ENCODE measurements at places on chromosomes 5 and 9.
A peak's percentile ranks its signal among the peaks of the same experiment; 100 is the strongest.

DNA sequence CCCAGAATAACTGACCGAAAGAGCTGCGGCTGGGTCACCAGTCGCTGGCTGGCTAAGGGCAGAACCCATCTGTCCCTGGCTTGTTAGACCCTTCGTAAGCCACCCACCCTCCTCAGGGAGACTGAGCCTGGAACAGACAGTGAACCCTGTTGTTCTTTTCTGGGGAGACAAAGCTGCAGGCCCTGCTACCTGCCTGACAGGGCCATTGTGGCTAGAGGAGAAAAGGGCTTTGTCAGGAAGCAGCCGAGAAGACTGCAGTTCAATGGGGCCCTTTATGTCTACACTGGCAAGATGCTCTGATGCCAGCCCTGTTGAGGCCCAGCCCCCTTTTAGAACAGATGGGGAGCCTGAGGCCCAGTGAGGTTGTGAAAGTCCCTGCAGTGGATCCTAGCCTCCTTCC, 3.7 kb upstream of the NIPAL4 start:
- DNase-seq, result no peak

- peak; percentile 17 for DNase-seq
Measured at GRCh38 chr5:159441441-159441840, 111.2 kb upstream of the IL12B start.

- DNase-seq, result no peak
Measured at GRCh38 chr5:115274584-115274983, 11.9 kb upstream of the PGGT1B start.

DNA sequence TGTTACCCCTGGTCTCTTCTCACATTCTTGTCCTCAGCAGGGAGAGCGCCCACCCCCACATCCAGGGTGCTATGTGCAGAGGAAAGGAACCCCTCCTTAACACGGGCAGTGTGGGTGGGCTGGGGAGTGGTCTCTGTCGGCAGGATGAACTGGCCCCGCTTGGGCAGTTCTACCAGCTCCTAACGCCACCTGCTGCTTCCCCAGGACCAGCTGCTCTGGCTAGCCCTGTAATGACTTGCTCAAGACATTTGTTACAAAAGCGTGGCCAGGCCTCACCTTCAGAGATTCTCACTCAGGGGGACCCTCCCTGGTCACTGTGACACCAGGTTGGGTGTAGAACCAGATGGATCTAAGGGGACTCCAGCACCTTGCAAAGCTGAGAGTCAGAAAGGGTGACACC, 82.4 kb downstream of the HMCN2 start:
- peak; percentile 46 for DNase-seq

DNA sequence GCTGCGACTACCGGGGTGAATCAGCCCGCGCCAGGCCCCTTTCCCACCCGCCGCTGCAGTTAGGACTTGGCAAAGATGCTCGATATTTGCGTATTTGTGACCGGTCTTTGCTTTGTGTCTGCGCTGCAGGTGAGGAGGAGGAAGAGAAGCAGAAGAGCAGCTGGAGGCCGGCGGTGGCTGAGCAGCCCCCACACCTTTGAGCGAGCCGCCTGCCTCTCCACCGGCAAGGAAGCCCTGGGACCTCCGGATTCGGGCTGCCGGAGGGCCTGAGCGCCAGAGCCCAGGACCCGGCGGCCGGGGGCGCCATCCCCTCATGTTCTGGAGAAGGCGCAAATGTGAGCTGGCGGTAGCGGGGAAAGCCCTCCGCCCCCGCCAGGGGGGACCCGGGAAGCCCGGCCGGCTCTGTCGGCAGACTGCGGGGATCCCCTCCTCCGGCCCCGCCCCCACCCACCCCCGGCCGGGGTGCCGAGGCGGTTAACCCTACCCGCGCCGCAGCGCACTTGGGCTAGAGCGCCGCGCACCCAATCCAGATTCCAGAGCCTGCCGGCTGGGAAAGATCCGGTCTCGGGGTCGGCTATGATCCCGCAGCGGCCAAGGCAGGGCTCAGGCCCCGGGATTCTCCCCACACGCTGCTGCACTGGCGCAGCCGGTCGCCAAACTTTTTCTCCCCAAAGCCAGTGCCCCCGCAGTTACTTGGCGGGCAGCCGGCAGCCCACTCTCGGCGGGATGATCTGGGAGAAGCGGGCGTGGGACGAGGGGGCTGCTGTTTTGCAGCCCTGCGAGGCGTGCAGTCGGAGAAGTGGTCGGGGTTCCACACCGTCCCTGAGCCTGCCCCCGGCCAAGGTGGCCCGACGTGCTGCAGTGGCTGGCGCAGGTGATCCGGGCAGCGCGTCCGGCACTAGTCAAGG, 800 bp upstream of the KCNN2 start:
- DNase-seq, result no peak

GRCh38 chr9:33638391-33638915, 114.4 kb downstream of the ANKRD18B start:
- DNase-seq, result no peak

DNA sequence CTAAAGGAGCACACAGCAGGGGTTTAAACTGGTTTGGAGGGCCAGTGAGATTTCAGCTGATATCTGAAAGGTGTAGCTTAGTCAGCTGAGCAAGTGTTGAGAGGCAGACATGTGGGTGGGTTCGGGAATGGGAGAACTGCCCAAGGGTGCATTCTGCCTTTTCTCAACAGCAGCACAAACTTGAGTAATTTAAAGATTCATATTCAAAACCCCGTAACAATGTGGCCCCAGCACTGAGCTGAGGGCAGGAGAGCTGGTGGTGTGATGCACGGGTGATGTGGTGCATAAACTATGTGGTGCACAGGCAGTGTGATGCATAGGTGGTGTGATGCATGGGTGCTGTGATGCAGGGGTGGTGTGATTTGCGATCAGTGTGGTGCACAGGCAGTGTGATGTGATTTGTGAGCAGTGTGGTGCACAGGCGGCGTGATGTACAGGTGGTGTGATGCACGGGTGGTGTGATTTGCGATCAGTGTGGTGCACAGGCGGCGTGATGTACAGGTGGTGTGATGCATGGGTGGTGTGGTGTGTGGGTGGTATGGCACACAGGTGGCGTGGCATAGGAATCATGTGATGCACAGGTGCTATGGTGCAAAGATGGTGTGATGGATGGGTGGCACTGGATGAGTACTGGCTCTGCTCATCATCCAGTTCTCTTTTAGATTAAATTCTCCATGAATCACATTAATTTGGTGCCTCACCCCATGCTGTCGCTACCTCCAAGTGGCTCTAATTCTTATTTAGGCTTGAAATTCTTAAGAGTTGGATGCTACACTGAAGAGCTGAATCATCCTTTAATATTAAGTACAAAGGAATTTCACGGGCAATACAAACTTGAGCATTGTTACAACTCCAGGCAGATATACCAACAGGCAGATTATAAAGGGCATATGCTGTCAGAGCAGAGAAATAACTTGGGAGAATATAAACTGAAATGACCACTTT, 53.6 kb downstream of the DAP start:
- no peak for DNase-seq

GRCh38 chr9:129381481-129381957, 203.5 kb upstream of the IER5L start:
- DNase-seq, result no peak

DNA sequence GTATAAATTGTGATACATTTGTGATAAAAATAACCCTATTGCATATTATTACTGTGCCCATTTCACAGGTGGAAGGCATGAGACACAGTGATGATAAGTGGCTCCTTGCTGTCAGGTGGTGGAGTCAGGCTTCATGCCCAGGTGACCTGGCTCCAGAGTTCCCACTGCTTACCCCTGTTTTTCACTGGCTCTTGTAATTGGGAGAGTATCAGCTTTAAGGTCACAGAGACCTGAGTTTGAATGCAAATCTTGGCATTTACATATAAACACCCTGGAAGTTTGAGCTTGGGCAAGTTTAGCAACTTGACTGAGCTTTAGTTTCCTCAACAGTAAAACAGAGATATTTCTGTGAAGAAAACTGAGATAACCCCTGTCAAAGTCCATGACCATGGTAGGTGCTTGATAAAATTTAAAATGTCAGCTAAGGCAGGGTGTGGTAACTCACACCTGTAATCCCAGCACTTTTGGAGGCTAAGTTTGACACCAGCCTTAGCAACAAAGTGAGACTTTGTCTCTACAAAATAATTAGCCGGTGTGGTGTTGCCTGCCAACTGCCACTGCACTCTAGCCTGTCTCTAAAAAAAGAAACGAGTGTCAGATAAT, 29.2 kb downstream of the MAT2B start:
- no peak for DNase-seq

- no peak for DNase-seq
Measured at GRCh38 chr9:35757892-35758275, 3.8 kb upstream of the MSMP start.

DNA sequence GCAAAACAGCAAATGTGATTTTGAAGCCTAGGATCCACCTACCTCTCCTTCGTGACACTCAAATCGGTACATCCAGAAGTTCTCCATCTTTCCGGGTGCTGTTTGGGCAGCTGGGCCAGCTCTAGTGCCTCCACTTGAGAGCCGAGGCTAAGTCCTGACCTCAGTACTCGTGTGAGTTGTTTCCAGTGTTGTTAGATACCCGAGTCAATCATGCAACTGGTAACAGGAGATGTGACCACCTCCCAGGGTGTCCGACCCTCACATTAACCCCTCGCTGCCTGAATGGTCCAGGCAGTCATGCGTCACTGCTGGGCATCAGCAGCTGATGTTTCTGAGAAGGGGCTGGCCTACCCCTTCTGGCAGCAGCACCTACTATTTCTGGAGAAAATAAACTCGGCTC, 170.3 kb downstream of the ENTREP1 start:
- no peak for DNase-seq

DNA sequence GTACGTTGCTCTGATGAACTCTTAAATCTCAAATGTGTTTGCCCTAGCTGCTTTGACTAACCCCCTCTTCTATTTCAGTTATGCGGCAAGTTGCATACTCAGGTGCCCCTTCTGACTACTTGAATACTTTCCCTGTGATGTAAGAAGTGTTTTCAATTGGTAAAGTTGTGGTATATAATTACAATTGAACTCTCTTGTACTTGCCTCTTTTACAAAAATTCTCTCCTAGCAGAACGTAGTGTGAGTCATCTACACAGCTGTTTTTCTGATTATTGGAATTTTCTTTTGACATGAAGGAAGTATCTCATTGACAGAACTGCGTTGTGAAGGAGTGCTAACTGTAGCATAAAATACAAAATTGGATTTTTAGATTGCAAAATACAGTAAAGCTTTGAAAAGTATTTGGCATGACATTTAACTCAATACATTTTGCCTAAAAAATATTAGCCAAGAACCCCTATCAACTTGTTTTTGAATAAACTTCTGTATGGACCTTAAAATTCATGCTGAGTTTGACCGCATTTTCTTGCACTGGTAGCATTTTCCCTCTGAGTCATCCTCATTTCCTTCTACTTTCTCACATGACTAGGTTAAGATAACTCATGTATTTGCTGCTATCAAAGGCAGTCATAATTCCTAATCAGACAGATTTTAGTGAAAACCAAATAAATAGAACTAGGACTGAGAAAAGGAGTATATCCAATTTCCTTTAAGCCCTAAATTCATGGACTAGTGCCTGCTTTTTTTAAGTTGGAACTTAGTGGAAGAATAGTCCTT, 6.3 kb downstream of the CRHBP start:
- no peak for DNase-seq

DNA sequence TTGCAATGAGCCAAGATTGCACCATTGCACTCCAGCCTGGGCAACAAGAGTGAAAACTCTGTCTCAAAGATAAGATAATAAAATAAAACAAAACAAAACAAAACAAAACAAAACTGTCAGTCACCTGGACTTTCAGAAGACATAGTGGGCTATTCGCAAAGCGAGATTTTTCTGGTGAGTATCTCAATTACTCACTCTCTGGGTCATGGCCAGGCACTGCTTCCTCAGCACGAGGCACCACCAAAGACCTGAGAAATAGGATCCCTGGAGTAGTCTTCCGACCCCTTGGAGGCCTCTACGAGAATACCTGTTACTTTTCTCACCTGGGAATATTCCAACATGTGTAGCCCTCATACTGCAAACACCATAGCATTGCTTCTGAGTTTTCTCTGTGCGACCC, 201.7 kb upstream of the ZNF618 start:
- DNase-seq, result no peak

GRCh38 chr5:39755452-39755851, 330.7 kb upstream of the DAB2 start:
- no peak for DNase-seq

DNA sequence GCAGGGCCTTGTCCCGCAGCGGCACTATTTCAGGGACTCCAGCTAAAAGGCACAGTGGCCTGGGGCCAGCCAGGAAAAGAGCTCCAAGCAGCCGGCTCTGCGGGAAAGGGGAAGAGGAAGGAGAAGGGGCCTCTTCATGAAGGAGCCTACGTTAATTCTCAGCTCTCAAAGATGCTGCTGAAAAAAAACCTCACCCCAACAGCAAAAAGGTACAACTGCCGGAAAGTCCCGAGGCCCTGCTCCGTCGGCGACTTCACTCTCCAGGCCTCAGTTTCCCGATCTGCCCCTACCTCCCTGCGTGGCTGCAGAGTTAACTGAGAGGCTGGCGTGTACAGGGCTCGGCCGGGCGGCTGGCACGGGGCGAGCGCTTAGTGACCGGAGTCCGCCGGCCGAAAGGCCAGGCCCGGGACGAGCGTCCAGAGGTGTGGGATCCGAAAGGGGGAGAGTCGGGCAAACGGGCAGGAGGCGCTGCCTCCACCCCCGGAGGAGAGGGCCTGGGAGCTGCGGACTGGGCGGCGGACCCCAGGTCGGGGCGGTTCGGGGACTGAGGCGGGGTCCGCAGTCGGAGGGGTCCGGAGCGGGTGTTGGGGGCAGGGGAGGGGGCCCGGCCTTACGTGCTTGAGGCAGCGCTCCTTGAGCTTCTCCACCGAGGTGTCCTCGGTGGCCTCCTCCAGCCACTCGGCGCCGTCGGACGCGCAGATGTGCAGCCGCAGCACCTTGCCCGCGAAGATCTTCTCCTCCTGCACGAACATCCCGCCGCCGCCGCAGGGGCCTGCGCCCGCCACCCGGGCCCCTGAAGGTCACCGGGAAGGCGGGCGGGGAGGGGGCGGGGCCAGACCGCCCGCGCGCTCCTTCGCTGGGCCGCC, 529 bp downstream of the UBAC1 start:
- peak; percentile 73 for DNase-seq

DNA sequence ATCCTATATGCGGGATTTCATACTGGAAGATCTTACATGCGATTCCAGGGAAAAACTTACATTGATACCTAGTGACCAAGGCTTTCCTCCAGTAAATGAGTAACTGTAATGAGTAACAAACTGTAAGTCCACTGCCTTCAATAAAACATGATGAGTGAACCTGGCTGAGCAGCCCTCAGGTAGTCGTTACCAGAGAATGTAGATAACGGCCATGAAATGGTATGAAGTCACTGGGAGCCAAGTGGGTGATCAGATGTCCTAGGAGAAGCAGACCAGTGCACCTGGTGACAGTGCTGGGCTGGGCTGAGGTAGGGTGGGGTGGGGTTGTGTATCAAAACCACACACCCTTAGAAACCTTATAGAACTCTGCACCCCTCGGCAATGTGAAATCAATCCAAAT, 203.6 kb downstream of the ALDH1A1 start:
- no peak for DNase-seq

- DNase-seq, result no peak
Measured at GRCh38 chr9:116191576-116192415, 38.2 kb downstream of the PAPPA start.

GRCh38 chr5:91586232-91586631, 203.1 kb upstream of the ARRDC3 start:
- no peak for DNase-seq

- no peak for DNase-seq
Measured at GRCh38 chr9:83489961-83490360, 48.2 kb downstream of the FRMD3 start.
